GM03348 (cell line): ENCODE measurements at places on chromosomes 11 and 22.
A peak's percentile ranks its signal among the peaks of the same experiment; 100 is the strongest.

GRCh38 chr11:27965559-27965958, 142.4 kb downstream of the KIF18A start:
- no peak for DNase-seq

GRCh38 chr11:75778962-75779361, 10.4 kb downstream of the DGAT2 start:
- DNase-seq = no peak

DNA sequence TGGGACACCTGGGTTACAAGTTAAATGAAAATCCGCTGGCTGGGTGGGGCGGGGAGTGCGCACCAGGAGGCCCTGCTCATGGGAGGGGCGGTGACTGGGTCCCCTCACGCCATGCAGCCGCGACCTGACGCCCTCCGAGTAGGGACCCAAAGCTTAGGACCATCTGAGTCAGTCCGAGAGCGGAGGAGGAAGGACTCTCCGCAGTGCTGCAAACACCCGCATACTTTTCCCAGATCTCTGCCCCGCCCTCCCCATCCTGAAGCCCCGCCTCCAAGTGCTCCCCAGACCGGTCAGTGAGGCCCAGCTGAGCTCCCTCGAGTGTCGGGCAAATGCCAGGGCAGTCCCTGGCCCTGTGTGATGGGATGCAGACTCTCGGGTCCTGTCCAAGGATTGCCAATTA, 6.6 kb upstream of the FLI1 start:
- no peak for DNase-seq

DNA sequence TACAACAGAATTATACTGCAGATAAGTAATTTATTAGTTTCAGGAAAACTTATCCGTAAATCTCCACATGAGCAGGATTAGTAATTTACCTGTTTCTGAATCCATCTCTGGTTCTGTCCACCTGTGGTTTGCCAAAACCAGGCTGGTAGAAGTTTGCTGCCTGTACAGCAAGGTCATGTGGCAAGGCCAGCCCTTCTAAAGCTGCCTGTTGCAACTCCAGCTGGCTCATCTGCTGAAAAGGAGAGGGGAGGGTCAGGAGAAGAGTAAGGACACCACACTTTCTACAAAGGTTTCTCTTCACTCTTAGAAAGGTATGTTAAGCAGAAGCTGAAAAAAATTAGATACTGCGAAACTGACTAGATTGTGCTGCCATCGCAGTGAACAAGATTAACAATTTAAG, 42.3 kb downstream of the EIF4ENIF1 start:
- no peak for DNase-seq

DNA sequence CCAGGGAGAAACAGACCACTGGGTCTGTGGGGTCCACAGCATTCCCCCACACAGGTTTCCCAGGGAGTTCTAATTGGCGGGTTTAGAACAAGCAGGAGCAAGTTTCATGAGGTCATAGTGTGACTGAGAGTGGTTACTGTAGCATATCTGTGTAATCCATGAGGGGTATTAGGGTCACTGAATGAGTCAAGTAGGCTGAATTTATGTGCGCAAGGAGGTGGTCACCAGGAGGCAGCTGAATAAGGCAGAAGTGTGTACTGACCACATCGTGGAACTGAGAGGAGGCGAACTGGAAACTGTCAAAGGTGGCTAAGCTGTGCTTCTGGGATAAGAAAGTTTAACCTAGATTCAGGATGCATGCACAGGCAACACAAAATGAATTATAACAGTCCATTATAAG, 876.0 kb downstream of the METTL15 start:
- DNase-seq = no peak

- DNase-seq = no peak
Observed at GRCh38 chr11:45150301-45150700, 3.9 kb downstream of the PRDM11 start.

- no peak for DNase-seq
Observed at GRCh38 chr11:118819334-118820024, 28.5 kb upstream of the DDX6 start.

DNA sequence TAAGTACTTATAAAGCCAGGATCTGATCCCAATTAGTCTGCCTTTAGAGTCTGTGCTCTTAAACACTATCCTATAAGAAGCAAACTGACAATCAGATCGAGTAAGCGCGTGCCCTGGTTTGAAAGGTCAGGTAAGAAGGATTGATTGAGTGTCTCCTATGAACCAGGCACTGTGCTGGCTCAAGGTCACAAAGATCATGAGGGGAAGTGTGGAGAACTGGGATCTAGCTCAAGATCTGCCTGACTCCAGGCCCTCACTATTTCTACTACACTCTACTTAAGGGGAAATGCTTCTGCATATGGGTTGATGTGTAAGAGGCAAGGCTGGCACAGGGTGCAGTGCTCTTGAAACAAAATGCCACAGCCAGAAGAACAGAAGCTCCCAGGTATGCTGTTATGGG, 77.0 kb downstream of the ME3 start:
- DNase-seq = no peak

DNA sequence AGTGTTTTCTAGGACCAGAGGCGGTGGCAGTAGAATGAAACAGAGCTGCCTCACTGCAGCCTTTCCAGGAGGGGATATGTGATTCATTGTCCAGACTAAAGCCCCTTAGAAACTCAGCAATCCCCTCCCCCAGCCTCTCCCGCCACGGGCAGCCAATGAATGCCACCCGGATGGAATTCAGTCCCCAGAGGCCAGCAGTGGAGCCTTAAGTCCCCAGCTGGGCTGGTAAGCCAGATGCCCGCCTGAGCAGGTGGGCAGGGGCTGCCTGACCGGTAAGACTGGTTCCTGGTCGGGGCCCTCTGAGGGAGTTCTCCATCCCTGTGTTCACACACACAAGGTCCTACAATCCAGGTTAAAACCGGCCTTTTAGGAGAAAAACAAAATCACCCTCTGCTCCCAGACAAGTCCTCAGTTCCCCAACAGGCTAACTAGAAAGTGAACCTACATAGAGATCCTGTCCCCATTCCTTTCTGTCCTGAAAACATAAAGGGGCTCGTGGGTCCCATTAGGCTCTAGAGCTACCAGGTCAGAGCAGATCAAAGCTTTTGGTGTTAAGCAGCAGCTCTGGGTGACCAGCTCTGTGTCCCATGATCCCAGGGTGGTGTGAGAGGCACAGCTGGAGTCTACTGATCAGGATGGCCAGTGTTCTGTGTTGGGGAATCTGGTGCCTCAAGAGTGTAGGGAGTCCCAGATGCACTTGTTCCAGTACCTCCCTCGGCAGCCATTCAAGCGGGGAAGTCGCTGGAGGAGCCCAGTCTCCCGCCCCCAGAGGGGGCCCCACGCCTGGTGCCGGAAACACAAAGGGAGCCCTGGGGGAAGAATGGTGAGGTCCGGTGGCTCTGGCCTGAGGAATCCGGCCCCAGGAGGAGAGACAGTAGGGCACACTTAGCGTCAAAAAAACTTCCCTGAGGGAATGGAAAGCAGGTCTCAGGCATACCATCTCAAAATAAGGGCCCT, 2.6 kb downstream of the PATZ1 start:
- no peak for DNase-seq

DNA sequence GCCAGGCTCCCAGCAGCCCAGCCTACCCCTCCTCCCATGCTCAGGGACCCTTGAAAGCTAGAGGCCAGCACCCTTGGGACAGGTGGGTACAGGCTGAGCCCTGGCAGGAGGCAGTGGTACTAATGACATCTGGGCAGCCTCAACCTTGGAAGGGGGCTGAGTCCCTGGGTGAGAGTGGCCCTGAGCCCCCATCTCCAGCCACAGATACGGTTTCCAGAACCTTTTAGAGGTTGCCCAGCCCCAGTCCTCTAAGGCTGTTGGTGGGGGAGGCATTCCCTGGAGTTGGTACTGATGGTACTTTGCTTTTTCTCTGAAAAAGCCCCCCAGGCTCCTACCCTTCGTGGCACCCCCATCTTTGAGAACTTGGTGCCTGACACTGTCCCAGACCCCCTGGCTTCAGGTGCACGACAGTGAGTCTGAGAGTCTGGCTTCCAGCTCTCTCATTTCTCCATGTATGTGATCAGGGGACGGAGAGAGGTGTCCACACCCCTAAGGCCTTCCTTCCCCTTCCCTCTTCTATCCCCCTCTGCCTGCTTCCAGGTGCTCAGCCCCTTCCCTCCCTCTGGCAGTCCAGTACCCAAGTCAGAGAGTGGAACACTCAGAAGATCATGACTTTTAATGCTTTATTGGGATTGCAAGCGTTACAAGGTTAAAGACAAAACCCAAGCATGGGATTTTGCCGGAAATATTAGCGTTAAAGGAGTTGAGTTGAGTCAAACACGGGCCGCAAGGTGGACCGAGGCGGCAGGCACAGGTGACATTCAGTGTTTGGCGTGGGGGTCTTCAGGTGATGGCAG, 10.5 kb downstream of the IGF2 start:
- no peak for DNase-seq

- DNase-seq = no peak
Observed at GRCh38 chr22:47943729-47944700, 1181.6 kb downstream of the TBC1D22A start.

- DNase-seq = peak; percentile 88
Observed at GRCh38 chr11:48063424-48063978, 83.1 kb downstream of the PTPRJ start.

DNA sequence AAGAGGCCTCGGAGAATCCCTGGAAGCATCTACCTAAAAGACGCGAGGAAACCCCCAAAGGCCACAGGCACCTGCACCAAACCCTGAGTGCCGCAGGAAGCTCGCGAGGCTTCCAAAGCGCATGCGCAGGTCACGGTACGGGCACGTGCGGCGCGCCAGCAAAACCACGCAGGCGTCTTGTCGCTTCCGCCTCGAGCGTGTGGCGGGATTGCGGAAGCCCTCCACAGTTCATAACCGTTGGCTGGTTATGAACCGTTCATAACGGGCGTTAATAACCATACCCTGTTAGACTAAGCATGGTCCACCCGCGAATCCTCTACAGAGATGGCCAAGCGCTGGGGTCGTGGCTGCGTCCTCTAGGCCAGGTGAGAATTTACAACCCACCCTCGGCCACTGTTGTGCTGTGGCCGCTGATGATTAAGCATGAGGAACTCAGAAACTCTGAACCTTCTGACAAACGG, 46.4 kb downstream of the MORC2 start:
- DNase-seq = peak; percentile 81

- DNase-seq = no peak
Observed at GRCh38 chr11:35011944-35012343, 95.5 kb downstream of the PDHX start.

DNA sequence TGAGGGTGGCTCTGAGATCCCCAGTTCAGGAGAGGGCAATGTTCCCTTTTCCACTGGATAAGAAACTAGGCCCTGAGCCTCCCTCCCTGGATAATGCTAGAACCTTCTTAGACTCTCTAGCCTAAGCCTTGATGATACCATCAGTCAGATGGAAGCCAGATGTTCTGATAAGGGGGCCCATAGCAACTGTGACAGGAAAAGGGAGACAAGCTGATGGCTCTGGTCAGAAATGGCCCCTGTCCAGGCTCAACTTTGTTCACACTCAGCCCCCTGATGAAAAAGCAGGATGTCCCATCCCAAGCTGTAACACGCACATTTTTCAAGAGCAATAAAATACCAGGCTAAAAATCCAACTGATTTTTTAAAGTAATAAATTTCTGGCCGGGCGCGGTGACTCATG, 7.2 kb upstream of the OAF start:
- no peak for DNase-seq

- DNase-seq = peak; percentile 75
Observed at GRCh38 chr11:61923166-61924063, 6.0 kb upstream of the RAB3IL1 start.

- no peak for DNase-seq
Observed at GRCh38 chr22:37672206-37672919, 3.1 kb upstream of the LGALS1 start.

GRCh38 chr11:128619007-128619406, 31.6 kb upstream of the ETS1 start:
- DNase-seq = no peak

DNA sequence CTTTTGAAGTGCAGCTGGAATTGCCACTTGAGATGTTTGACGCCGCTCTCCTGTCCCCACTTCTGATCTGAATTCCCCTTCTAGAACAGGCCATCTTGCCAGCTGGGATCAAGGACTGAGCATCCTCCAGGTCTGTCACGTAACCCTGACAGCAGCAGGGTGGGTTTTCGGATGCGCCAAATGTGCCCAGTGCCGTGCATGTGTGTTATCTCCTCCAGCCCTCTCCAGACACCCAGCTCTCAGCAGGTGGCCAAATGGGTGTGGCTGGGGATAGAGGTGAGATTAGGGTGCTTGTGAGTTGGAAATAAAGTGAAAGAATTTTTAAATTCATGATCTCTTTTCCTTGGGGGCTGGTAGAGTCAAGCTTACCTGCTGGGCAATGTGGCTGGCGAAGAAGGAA, 3.3 kb downstream of the OSBP2 start:
- no peak for DNase-seq

- no peak for DNase-seq
Observed at GRCh38 chr22:24871611-24872205, 65.7 kb downstream of the SGSM1 start.

DNA sequence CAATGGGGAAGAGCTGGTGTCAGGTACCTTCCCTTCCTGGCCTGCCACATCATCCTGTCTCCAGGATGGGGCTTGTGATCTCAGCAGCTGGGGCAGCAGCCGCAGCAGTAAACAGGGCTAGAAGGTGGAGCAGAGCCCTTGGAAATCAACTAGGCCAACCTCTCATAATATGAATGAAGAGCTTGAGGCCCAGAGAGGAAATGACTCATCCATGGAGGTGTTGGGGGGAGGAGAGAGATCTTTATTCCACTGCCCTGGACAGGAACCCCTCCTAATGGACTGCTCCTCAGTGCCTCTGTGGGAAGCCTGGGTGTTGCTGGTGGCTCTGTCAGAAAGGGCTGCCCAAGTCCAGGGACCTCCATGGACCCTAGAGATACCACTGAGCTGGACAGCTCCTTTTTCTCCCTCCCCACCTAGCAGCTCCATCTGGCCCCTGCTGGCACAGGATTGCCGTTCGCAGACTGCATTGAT, 111.8 kb downstream of the OSBP2 start:
- peak; percentile 33 for DNase-seq

DNA sequence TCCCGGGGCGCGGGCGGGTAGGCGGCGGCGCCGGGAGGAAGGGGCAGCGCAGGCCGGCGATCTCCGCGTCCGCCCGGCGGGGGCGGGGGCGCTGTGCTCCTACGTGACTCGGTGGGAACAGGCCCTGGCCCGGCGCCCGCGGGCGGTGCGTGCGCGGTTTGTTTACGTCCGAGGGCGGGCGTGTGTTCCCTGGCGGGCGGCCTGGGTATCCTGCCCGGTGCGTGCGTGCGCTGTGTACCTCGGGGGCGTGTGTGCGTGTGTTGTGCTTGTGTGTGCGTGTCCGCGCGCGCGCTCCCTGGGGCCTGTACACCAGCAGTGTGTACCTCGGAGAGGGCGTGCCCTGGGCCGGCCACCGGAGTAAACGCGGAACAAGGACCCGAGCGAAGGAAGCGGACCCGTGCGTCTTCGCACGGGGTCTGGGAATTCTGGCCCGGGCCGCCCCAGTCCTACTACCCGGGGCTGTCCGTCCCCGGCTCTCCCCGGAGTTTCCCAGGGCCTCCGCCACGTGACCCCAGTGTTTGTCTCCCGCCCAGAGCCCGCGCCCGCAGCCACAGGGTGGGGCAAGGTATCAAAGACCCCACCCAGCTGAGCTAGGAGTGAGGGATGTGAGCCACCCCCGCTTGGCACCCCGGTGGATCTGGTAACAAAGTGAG, 769 bp downstream of the MAFF start:
- peak; percentile 83 for DNase-seq
